Right lobe of liver (tissue), 6 donors: ENCODE measurements at places on chromosomes 5 and 9. TPM values are rescaled to one million over a fixed set of nuclear protein-coding genes. Genes with fewer than 3 reads are reported as not detected.

The LMNB1 gene
- total RNA-seq: 7.0 TPM

The TMEM174 gene
- total RNA-seq: not detected

DNA sequence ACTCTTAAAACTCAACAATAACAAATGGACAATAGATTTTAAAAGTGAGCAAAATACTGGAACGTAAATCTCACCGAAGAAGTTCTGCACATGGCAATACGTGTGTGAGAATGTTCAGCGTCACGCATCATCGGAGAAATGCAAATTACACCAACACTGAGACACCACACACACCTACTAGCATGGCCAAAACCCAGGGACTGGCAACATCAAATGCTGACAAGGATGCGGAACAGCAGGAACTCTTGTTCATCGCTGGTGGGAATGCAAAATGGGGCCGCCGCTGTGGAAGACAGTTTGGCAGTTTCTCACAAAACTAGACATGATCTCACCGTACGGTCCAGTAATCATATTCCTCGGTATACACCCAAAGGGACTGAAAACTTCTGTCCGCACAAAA is 21.6 kb upstream of the CLPTM1L start:
- H3K4me3 ChIP-seq: no peak overlapping the region
- H3K27ac ChIP-seq: no peak overlapping the region
- no peaks in the 10 kb centered on the region for H3K27me3 ChIP-seq
- DNase-seq: no peak
- H3K4me1 ChIP-seq: no peaks in the 10 kb centered on the region

- H3K27ac ChIP-seq: no peak overlapping the region
- H3K27me3 ChIP-seq: no peaks in the 10 kb centered on the region
- H3K4me3 ChIP-seq: no peak overlapping the region
- DNase-seq: no peak
These were observed 61.1 kb downstream of the OXCT1 start for GRCh38 chr5:41809128-41809527.

DNA sequence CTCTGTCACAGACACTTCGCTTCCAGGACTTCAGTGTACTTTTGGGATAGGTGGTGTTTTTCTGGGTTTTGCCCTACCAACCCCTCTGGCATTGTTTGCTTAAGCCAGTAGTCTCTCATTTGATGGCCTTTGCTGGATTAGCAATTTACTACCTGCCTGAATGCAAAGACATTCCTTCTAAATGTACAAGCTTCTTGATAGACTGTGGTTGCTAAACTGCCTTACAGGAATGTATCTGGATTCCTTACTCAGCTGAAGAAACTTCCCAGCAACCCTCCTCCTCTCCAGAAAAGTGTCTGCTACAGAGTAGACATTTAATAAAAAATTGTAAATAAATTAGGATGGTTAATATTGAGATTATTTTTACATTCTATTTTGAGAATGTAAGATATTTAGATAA is 1916.7 kb downstream of the EFNA5 start:
- no peak overlapping the region for H3K27ac ChIP-seq
- H3K4me1 ChIP-seq: no peaks in the 10 kb centered on the region
- no peak overlapping the region for H3K4me3 ChIP-seq
- DNase-seq: no peak
- H3K27me3 ChIP-seq: no peaks in the 10 kb centered on the region
